G401 (cell line): ENCODE measurements at places on chromosomes 3 and 15.
A peak's percentile ranks its signal among the peaks of the same experiment; 100 is the strongest.

DNA sequence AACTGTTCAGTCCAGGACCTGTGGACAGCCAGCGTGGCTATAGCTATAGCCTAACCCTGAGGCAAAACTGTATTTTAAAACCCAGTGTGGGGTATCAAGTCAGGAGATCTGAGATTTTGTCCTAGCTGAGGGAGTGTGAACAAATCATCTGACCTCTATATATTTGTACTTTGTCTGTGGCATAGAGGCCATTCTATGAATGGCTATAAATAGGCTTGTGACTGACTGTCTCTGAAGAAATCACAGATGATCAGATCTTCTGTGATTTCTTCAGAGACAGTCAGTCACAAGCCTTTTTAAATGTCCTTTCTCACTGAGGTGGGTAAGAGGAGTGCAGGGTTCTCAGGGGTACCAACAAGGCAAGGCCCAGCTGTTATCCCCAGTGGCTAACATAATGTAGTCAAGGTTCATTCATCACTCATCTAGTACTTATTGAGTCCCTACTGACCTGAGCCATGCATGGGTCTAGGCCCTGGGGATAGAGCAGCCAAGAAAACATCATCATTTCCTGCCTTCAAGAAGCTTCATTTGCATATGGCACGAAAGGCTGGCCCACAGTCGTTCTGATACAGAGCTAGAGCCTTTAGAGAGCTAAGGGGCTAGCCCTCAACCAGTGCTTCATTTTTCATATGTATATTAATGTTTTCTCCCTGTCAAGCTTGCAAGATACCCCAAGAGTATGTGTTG lies 53.3 kb downstream of the TIPARP start:
- no peak for DNase-seq

DNA sequence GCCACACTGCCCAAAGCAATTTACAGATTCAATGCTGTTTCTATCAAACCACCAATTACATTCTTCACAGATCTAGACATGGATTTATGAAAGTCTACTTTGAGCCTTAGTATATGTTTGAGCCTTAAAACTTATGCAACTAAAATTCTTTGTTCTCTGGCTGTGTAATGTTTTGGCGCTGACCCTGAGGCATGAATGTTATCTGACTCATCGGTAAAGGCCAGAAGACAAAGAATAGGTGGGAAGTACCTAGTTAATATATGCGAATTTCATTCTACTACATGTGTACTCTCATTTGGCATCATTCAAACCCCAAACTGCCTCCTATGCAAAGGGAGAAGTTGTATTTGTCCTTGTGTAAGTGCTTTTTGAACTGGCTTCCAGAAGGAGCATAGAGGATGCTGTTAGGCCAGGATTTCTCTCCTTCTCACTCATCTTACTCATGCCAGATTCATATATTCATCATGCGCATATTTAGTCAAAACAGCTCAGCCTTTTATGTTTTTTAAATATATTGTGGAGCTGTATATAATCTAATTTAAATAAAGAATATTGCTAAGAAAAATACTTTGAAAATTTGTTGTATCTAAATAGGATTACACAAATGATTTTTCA lies 204.2 kb downstream of the NFKBIZ start:
- no peak for DNase-seq

- DNase-seq, result no peak
Measured at GRCh38 chr3:139940622-139941021, 5.6 kb downstream of the CLSTN2 start.

GRCh38 chr3:142596726-142597088 lies 514 bp downstream of the PLS1 start:
- no peak for DNase-seq

DNA sequence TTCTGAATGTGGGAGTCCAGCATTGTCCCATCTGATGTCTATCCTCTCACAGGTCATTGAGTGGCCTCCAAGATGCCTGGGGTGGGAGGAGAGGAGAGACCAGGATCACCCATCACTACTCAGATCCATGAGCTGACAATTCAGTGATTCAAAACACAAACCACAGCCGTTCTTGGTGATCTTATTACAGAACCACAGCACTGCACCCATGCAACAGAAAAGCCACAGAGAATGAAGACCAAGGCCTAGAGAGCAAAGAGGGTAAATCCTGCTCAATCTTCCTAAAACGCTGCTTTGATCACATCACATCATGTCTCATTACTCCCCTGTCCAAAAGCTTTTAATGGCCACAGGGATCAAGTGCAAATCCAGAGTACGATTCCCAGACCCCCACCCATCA lies 23.5 kb downstream of the ANP32A start:
- no peak for DNase-seq

DNA sequence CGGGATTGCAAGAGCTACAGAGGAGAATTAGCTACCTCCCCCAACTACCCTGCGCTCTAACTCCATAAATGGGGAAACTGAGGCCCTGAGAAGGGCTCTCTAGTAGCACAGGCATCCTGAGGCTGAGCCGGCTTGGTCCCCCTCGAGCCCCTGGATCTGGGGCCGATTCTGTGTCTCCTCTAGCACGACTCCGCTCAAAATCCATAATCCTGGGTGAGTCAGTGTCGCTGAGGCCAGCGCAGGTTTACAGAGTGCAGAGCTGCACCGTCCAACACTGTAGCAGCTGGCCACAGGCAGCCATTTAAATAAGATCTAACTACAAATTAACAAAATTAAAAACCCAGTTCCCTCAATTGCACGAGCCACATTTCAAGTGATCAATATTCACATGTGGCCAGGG lies 10.8 kb downstream of the GATA2 start:
- no peak for DNase-seq

GRCh38 chr15:69037482-69037881 lies 23.0 kb downstream of the NOX5 start:
- no peak for DNase-seq

- no peak for DNase-seq
Measured at GRCh38 chr15:71807691-71808091, 2.7 kb upstream of the NR2E3 start.

DNA sequence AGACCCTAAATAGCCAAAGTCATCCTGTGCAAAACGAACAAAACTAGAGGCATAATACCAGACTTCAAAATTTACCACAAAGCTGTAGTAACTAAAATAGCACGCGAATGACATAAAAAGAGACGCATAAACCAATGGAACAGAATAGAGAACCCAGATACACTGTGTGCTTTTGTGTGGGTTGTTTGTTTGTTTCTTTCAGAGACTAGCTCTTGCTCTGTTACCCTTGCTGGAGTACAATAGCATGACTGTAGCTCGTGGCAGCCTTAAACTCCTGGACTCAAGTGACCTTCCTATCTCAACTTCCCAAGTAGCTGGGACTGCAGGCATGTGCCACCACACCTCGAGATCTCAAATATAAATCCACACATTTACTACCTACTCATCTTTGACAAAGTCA lies 1314.6 kb upstream of the GBE1 start:
- no peak for DNase-seq

GRCh38 chr3:192848371-192849233 lies 69.1 kb downstream of the MB21D2 start:
- DNase-seq, result no peak

- no peak for DNase-seq
Measured at GRCh38 chr3:101825904-101826445, 23.3 kb upstream of the NFKBIZ start.

- no peak for DNase-seq
Measured at GRCh38 chr3:118537454-118537853, 497.2 kb downstream of the IGSF11 start.

GRCh38 chr3:120276767-120277166 lies 8.3 kb downstream of the GPR156 start:
- DNase-seq, result no peak

GRCh38 chr15:33737687-33738601 lies 230.4 kb upstream of the CHRM5 start:
- DNase-seq, result peak; percentile 19

GRCh38 chr15:50066202-50066601 lies 52.8 kb downstream of the ATP8B4 start:
- no peak for DNase-seq

GRCh38 chr15:46456456-46456855 lies 821.6 kb downstream of the SQOR start:
- DNase-seq, result no peak

- DNase-seq, result no peak
Measured at GRCh38 chr3:10106919-10107318, 1.1 kb downstream of the FANCD2OS start.

DNA sequence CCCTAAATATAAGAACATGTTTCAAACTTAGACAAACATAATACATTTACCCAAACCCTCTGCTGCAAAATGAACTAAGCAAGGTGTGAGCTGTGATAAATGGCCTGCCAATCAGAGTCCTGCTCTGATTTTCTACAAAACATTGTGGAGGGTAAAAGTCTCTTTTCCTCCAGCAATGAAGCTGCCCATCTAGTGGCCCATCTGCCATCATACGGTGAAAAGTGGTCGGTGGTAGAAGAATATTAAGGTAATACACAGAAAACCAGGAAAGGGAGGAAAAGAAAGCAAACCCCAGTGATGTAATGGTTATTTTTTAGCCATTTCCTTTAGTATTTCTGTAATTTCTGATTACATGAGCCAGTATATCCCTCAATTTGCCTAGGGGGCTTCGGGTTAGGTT lies 838.1 kb downstream of the TBL1XR1 start:
- no peak for DNase-seq

GRCh38 chr3:105598042-105598796 lies 231.5 kb downstream of the ALCAM start:
- no peak for DNase-seq

DNA sequence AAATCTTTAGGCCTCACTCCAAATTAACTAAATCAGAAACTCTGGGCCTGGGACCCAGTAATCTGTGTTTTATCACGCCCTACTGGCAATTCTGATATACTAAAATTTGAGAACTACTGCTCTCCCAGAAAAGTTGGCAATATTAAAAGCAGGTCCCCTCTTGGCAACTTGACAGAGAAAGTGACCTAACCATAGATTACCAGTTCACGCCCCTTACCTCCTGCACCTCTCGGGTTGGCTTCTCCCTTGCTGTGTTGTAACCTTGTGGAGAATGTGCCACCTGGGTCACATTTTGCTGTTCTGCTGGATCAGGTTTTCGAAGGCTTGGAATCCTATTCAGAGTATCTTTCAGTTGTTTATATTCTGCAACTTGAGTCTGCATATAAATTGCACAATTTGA lies 59.1 kb downstream of the GOLIM4 start:
- no peak for DNase-seq

DNA sequence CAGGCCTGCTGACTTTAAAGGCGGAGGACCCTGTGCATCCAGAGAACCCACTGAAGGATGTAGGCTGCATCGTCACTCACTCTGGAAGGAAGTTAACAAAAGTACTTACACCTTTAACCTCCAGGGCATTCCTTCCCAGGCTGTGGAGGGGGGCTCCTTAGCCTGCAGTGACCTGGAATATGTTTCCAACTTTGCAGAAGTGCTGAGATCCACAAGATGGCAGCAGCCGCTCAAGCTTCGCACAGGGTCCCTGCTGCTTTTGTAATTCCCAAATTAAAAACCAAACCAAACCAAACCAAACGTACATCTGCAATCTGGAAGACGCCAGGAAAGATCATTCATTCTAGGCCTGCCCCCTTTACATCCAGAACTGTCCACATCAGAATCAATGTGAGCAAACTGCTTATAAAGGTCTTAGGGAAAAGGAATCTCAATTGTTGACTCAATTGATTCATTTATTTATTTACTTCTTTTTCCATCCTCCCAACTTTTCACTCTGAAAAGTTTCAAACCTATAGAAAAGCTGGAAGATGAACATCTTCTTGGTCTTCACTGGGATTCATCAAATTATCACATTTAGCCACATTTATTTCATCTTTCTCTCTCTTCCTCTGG lies 70.5 kb upstream of the KLHL25 start:
- peak; percentile 76 for DNase-seq

DNA sequence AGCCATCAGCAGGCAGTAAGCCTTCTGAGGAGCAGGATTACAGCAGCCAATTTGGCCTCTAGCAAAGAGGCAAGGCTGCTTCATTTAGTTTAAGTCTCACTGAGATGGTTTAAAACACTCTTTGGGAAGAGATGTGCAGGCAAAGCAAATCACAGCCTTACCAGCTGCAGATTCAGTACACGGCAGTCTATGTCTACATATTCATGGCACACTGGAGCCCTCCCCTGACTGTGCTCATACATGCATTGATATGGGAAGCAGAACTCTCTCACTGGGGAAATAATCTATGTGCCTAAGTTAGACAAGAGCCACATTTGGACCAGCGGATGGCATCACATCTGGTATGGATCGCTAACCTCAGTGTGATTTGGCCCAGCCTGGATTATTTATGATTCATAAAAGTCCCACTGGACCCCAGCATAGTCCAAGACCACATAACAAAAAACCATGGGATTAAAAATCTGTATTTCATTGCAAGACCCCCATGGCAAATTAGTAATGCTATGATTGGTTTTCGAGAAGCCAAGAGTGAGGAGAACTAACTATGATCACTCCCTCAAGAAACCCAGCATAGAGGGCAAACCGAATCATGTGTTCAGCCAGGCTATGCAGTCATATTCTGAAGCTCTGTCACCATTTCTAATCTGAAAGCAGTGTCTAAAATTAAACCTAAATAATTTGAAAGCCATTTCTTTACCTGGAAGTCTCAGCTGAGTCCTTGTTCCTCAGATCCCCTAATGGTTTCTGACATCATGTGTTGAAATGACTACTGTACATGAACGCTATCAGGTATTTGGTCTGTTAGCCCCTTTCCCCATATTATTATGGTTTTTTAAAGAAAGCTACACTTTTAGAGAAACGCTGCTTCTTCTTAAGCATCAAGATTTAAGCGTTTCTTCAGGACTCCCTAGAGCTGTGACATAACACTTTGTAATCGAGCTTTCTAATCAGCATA lies 1.2 kb downstream of the PRICKLE2 start:
- no peak for DNase-seq

- no peak for DNase-seq
Measured at GRCh38 chr15:60839510-60840211, 360.7 kb upstream of the ICE2 start.

GRCh38 chr15:101114166-101114565 lies 137.7 kb downstream of the CHSY1 start:
- no peak for DNase-seq

DNA sequence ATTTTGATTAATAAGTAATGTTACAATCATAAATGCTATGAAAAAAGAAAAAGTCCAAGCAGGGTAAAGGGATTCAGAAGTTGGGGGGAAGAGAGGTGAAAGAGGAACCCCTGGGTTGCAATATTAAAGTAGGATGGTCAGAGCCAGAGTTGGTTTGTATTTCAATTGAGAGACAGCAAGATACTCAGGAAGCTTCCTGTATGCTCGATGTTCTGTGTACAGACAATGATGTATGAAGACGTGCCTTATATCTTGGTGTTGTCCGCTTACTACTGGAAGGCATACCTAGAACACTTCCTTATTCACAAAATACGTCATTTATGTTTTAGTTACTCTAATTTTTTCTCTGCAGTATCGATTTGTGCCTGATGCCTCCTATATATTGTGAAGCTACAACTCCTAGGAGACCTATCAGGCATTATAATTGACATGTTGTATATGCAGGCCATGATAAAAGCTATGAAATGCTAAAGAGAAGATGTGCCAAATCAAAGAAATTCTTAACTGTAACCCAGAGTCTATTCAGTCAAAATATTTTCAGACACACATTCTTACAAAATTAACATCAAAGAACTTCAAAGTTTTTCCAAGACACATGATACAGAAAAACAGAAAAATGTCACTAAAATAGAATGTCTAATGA lies 87.5 kb downstream of the TBL1XR1 start:
- DNase-seq, result no peak
